ENCODE measurements at places on chromosomes 13 and 19.

DNA sequence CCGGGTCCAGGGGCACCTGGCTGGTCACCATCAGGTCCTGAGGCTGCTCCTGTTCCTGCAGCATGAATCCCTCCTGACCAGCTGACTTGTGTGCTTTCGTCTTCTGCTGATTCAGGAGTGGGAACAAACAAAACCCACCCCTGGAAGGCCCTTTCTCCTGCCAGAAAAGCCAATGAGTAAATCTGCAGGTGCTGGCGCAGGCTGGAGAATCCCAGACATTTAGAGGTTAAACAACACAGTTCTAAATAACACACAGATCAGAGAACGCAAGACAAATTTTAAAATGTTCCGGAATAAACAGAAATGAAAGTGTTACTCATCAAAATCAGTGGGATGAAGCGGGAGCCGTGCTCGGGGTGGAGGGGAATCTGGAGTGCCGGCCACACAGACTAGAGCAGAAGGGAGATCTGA lies 60.6 kb upstream of the C13orf46 start:
- DNase-seq, result no peak

- no peak for DNase-seq
Observed at GRCh38 chr19:36266375-36266961, 51.6 kb downstream of the ZNF146 start.

DNA sequence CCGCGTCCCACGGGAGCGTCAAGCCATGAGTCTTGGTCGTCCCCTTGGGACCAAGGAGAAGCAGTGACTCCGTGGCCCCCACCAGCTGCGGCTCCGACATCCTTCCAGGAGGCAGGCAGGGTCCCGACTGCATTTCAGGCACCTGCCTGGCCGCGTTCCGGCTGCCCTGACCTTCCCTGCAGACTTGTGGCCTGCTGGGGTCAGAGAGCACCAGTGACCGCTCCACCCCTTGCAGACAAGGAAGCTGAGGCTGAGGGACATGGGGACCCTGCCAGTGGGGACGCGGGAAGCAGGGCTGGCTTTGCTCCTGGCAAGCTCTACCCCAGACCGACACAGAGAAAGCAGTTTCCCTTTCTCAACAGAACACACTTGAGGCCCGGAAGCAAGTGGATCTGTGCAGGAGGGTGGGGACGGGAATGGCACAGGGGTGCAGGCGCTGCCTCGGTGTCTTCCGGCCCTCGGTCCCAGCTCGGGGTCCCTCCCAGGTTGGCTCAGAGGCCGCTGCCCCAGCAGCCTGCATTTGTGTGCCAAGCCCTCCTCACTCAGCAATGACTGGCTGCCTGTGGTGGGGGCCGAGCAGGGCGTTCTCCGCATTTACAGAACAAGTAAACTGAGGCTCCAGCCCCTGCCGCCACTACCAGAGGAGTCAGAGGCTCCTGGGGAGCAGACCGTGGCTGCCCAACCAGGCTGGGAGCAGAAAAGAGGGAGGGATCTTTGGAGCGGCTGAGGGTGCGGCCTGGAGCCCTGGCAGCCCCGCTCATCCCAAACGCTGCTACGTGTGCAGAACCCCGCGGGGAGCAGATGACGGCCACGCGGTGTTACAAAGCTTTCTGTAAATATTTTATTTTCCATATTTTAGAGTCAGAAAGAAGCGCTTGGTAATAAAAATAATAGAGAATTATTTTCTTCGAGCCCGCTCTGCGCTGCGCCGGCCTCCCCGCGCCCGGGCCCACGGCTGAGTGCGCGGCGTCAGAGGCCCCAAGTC lies 43.9 kb downstream of the GAS6 start:
- DNase-seq, result no peak

- DNase-seq, result no peak
Observed at GRCh38 chr13:28471421-28471820, 23.5 kb downstream of the FLT1 start.

DNA sequence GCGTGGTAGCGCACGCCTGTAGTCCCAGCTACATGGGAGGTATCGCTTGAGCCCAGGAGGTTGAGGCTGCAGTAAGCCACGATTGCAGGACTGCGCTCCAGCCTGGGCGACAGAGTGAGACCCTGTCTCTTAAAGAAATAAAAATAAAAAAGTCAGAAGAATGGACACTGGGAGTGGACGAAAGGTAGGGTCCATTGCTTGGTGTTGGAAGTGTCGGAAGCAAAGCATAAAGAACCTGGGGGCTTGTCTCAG lies 392 bp upstream of the ARHGAP33 start:
- no peak for DNase-seq

DNA sequence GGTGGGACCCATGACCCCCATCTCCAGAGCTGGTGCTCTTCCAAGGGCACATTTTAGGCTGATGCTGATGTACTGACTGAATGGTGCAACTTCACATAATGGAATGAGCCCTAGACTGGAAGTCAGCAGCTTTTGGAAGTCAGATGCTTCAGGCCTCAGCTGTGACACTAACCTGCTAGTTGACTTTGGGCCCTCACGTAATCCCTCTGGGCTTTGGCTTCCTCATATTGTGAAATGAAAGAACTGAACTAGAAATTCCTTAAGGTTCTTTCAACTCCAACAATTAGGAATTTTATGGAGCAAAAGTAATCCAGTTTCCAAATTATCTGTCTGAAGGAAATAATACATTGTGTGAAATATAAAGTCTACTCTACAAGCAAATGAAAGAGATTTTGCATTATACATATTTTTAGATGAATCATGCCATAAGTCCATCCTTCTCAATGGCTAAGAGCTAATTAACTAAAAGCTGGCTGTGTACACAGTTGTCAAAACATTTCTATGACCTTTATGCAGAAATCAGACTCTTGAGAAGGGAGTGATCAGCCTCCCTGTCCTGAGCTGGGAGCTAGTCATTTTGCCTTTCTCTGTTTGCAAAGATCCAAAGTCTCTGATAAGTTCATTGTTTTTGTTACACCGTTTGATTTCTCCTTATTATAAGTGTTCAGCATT lies 204.2 kb downstream of the DCLK1 start:
- no peak for DNase-seq

- no peak for DNase-seq
Observed at GRCh38 chr13:100836711-100837110, 162.1 kb upstream of the TMTC4 start.

GRCh38 chr13:113918580-113918979 lies 54.7 kb upstream of the GAS6 start:
- DNase-seq, result peak; percentile 13

DNA sequence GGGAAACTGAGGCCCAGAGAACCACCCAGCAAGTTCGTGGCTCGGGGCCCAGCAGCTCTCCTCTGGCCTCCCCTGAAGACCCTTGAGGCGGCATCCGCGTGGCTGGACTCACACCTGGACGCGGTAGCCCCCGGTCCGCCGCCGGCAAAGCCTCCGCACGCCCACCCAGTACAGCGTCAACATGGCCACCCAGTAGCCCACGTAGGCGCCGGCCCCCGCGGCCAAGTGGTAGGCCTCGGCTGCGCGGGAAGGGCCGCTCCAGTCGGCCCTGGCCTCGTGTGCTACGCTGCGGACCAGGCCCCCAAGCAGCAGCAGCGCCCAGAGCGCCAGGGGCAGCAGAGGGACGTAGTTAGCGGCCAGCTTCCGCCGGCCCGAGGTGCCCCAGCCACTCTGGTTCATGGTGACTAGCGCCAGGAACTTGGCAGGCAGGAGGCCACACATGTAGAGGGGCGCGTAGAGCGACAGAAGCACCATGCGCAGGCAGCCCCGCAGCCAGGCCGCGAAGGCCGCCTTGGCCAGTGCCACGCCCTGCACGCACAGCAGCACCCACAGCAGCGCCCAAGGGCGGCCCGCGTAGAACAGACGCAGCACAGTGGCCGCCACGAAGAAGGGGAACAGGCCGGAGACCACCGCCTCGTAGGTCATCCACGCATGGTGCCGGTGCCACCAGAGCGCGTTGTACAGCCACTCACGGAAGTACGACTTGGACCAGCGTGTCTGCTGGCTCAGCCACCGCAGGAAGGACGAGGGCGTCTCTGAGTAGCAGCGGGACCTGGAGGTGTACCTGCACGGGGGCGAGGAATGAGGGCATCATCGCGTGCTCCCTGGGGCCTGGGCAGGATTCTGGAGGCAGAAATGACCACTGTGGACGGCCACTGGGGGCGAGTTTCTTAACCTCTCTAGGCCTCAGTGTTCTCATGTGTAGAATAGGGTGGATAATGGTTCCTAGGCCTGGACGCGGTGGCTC lies 10.2 kb downstream of the HAS1 start:
- no peak for DNase-seq

- no peak for DNase-seq
Observed at GRCh38 chr13:111977179-111977506, 89.8 kb upstream of the SOX1 start.

DNA sequence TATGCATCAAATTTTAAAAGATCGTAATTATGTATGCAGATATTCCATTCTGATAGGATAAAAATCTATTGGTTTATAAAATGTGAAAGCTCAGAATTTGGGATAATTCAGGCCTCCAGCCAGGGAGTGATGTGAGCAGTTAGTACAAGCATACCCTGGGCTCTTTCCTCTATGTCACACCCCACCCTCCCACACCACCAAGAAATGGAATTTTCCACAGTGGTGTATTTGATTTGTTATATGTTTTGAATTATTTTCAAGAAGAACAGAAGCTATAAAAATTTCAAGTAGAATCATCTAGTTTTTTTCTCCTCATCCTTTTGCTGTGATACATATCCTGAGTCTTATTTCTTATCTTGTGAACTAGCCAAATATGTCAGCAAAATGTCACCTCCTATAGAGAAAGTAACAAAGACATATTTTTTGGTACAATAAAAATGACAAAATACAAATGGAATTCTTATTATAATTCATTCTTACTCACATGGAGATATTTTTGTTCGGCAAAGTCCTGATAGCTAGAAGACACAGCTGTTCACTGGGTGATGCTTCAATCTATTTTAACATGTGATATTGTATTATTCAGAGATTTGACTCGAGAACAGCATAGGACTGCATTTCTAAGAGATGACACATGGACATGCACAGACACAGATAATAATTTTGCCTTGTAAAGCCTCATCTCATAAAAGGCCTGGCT lies 61.2 kb upstream of the FRY start:
- no peak for DNase-seq

DNA sequence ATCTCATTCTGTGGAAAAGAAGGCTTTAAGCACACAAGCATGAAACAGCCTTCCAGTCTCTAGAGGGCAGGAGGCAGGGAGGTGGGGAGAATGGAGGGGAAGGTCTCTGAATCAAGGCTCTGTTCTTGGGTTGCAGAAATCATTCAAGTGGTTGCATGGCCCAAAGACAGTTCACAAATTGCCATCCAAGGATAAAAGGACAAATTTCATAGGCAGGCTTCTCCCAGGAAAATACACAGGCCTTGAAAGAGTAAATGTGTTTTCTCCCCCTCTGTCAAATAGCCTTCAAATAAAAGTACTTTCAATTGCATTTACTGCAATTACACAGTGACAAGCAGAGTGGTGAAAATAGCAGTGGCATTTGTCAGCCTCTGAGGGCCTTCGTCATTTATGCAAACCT lies 450.8 kb downstream of the DCT start:
- no peak for DNase-seq

DNA sequence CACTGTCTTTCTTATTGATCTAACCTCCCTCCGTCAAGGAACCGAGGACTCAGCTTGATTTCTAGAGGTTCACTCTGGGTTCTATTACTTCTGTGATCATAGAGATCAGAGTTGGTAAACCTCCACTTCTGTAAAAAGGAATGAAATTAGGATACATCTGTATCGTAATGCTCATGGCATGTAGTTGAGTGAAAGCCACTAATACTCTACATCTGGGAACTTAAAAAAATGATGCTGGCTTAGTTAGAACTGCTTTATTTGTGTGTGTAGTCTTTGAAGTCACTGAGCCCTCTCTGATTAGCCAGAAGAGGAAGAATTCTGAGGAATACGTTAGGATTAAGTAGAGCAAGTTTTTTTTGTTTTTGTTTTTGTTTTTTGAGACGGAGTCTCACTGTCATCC lies 140.8 kb downstream of the GGACT start:
- no peak for DNase-seq

GRCh38 chr13:42836930-42837690 lies 55.7 kb downstream of the FAM216B start:
- no peak for DNase-seq

GRCh38 chr13:27126859-27127258 lies 44.8 kb downstream of the USP12 start:
- no peak for DNase-seq

DNA sequence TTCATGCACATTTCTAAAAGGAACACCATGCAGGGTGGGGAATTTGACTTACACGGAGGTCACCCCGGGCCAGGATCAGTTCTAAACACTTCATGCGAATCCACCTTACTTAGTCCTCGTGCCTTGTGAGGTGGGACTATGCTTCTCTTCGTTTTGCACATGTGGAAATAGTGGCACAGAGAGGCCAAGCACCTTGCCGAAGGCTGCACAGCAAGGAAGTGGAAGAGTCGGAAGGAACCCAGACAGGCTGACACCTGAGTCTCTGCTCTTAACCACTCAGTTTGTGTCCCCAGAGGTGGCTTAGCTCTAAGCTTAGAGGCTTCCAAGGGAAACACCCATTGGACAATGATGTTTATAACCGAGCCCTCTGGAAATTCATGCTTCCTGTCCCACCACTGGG lies 150.1 kb downstream of the CACNA1A start:
- DNase-seq, result no peak

DNA sequence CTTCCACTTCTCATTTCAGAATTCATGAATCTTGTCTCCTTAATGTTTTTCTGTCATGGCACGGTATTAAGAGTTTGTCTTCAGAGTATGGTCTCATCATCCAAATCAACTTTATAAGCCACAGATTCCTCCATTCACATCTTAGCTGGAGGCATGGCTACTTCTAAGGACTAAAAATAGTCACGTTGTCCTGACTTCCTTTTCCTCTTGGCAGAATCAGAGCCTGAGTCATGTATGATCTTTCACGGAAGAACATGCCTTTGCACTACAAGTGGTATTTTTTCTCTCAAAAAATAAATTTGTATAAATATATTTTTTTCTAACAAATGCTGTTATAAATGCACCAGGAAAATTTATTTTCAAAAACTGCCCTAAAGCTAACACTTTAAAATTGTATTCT lies 71.4 kb downstream of the ALOX5AP start:
- no peak for DNase-seq

DNA sequence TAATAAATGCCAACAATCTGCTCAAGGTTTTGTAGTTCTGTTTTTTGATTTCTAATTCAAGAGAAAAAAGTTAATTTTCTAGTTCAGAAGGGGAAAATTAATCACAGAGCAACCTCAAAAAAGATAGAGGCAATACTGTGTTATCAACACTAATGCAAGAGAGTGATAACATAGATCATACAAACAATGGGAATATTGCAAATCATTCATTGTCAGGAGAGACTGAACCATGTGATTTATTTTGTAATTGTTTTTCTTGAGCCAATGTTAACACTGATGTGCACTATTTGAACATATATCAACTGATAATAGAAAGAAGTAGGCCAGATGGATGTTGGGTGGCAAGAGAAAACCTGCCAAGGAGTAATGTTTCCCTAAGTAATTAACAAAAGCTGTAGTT lies 19.9 kb downstream of the PCDH9 start:
- no peak for DNase-seq

GRCh38 chr13:101429733-101430132 lies 13.4 kb upstream of the NALCN start:
- DNase-seq, result no peak

All from right atrium auricular region (tissue), 2 donors.